ENCODE measurements at places on chromosomes 3 and 15.

DNA sequence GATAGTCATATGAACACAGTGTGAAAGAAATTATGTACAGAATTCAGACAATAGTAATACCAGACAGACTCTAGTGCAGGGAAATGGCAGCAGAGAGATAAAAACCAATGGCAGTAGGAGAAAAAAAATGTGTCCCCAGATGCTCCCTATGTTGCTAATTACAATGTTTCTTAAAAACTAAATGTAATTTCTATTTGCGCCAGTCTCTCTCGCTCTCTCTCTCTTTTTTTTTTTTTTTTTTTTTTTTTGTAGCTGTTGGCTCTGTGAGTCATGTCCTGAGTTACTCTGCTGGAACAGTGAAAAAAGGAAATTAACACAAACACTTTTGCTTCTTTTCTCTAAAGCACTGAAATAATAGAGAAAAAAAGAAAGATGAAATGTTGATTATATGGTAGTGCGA lies 871.9 kb downstream of the GBE1 start:
- DNase-seq: no peak

GRCh38 chr3:190642016-190642415 lies 128.1 kb downstream of the IL1RAP start:
- no peak for DNase-seq

DNA sequence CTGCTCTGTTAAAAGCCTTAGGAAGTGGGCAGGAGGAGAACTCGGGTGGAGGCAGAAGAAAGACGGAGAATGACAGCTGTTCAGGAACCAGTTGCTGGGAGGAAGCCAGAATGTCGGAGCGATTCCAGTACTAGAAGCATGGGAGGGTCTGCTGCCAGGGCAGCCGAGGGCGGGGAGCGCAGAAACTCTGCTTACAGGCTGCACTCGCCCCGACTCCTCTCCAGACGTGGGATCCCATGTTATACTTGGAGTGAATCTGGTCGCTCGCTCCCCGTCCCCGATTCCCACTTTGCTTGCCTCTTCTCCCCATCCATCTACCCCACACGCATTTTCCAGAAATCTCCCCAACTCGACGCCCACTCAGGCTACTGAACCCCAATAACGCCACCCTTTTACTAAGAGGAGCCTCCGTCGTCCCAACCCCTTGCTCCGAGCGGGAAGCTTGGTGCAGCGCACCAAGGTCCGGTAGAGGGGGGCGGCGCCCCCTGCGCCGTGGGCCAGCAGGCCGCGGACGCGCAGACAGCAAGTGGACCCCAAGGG lies 665 bp downstream of the GATM start:
- DNase-seq: no peak

DNA sequence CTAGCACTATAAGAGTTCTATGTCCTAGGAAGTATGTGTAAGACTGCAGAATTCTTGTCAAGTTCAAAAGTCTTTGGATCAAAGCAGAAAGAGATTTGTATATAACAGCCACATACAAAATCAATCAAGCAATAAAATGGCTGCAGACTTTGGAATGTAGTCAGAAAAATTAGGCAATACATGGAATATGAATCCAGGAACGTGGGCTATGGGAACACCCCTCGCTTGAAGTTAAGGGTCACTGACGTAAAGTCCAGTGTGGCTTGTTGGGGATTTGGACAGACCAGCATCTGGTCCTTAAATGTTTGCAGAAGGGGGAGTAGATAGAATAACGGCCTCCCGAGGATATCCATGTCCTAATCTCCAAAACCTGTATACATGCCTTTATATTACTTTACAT lies 178.6 kb downstream of the ADAMTS9 start:
- DNase-seq: no peak

- DNase-seq: no peak
Measured at GRCh38 chr3:196694202-196694638, 17.8 kb downstream of the CEP19 start.

- DNase-seq: no peak
Measured at GRCh38 chr3:15434756-15435155, 7.4 kb downstream of the EAF1 start.

DNA sequence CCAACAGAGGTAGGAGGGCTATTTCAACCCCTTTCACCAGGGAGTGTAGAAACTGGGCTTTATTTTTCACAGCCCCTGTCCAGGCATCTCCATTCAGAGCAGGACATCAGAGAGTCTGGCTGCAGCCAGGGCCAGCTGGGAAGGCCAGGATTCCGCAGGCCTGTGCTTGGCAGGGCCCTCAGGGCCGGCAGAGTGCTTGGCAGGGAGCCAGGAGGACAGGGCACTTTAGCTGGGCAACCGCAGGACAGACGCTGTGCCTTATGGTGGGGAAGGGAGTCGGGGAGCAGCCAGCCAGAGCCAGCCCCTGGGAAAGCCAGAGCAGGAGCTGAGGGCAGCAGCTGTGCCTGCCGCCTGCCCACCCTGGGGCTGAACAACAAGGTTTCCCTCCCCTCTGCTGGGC lies 34.5 kb upstream of the IQCF6 start:
- DNase-seq: no peak

DNA sequence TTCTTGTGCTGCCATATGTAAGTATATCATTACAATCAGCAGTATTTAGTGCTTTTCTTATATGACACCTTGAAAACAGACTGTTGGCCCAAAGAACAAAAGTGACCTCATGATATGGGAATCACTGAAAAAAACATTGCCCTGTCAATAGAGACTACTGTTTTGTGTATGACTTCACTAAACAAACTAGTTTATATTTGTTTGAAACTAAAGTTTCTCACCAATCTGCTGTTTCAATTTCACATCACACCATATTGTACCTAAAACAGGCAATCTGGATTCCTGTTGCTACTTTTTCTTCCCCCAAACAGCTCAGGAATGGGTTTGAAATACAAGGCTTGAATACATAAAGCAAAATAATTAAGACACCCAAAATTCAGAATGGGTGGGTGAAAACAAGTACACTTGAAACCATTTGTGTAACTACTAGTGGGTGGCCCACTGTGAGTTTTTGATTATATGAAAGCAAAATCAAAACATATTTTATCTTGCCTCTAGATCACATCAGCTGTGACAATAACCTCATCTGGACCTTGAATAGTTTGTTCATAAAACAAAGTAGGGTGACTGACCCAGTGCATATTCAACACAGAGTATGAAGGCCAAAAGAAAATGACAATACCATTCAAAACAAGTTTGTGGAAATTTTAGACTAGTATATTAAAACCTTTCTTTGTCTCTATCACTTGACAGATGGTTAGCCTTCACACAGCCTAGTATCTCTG lies 5.9 kb downstream of the ZBTB20 start:
- DNase-seq: no peak

DNA sequence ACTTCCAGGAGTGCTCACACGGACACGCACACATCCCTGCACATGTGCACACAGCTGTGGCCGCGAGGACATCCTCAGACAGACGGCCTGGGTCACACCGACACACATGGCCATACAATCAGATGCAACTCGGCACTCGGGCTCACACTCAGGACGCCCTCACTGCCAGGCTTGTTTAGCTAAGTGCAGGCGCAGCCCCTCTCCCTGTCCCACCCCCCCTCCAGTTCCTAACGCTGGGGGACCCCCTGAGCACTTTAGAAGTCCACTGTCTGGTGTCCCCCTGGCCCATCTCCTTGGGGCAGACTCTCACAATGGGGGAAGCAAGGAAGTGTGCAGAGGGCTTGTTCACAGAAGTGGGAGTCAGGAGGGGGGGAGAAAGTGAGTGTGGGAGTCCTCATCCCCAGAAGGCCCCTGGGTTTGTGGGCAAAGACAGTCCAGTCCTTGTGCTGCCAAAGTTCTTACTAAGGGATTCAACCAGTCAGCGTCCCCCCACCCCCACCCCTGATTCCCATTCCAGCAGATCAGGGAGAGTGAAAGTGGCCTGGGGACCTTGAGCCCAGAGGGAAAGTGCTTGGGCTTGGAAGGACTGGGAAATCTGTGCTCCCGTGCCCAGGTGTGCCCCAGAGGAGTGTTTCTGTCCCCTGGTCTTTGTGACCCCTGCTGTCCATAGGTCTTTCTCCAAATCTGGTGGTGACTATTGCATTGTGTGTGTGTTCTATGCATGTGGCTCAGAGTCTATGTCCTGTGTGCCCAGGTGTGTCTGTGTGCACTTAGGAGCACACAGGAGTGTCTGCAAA lies 767 bp upstream of the GATA2 start:
- no peak for DNase-seq

DNA sequence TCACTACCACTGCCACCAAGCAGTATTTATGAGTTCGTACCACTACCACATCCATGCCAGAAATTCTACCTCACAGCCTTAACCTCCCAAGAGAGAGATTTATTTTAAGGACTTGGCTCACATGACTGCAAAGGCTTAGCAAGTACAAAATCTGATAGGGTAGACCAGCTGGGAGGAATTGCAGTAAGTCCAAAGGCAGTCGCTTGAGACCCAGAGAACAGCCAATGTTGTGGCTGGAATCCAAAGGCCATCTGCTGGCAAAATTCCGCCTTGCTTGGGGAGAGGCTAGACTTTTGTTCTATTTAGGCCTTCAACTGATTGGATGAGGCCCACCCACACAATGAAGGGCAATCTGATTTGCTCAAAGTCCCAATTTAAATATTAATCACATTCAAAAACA lies 101.4 kb upstream of the STT3B start:
- no peak for DNase-seq

DNA sequence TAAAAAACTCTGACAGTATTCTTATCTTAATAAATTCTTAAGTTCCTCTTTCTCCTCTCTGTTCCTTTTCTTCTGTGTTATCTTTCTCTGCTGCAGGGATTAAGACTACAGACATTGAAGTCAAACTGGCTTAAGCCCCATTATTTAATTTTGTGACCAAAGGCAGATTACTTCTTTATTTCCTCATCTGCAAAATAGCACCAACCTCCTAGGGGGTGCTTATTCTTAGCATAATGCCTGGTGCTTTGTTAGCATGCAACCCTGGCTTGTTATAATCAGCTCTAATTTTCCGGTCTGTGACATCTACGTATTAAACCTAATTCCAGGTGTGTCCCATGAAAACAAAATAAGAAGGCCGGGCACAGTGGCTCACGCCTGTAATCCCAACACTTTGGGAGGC lies 23.8 kb downstream of the SEMA6D start:
- no peak for DNase-seq

GRCh38 chr3:23583980-23584740 lies 221.6 kb upstream of the UBE2E1 start:
- DNase-seq: no peak

DNA sequence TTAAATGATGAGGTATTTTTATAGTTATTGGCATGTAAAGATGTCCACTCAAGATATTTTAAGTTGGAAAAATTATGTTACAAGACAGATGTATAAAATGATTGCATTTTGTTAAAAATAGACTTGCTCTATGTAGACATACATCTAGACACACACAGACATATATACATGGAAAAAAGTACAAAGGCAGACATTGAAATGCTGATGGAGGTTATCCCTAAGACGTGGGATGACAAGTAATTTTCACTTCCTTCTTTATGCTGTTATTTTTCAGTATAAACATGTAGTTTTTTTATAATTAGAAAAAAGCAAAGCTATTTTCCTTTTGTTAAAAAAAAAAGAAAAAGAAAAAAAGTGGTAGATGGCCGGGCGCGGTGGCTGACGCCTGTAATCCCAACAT lies 7.2 kb downstream of the HOMER2 start:
- no peak for DNase-seq

DNA sequence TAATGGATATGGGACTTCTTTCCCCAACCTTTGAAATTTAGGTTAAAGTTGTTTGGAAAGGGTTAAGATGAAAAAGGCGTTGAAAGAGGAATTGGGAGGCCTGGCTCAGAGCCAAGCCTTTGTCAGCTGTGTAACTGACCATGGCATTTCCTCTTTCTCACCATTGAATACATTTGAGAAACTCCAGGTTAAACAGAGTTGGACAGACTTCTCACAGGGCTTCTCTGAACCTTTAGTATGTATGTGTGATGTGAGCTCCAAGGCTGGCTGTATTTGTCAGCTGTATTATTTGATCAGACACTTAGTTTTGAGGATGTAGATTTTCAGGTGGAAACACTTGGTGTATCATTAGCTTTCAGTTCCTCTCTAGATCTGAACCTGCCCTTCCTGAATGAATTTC lies 136.4 kb upstream of the GOLGA6L4 start:
- no peak for DNase-seq

GRCh38 chr3:31926543-31926942 lies 54.5 kb downstream of the OSBPL10 start:
- DNase-seq: no peak

DNA sequence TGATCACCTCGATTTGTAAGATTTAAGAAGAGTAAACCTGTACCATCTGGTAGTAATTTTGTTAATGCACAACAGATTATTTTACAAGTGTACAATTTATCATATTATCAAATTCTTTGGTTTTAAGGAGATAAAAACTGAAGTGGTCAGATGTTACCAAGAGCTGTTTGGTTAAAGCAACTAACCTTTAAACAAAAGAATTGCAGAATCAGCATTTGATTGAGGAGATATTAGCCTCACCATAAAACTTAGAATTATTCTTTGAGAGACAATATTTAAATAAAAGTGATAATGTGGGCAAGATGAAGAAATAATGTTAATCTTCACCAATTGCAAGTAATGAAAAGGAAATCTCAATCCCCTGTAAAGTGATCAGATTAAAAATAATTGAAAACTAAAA lies 1034.9 kb downstream of the ROBO1 start:
- DNase-seq: no peak

GRCh38 chr3:39808467-39809180 lies 785 bp upstream of the MYRIP start:
- DNase-seq: no peak

GRCh38 chr3:187841560-187841959 lies 96.3 kb upstream of the BCL6 start:
- DNase-seq: no peak

DNA sequence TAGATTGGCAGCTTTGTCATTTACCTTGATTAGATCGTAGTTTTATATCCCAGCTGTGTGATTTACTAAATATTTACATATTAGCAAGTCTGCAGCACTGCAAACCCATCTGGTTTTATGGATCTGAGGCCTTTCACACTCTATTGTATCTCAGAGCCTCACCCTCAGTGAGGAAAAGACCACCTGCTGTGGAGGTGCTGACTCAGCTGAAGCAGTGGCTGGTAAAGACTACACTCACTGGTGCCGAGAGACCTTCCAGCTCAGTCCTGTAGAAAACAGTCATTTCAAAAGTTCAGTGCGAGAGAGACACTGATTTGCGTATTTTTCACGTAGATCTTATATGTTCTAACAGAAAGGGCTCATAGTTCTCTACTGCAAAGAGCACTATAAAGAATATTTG lies 307.8 kb upstream of the TPM1 start:
- no peak for DNase-seq

GRCh38 chr3:54073386-54073785 lies 49.0 kb upstream of the CACNA2D3 start:
- DNase-seq: no peak

GRCh38 chr15:65518633-65519285 lies 1.3 kb upstream of the DPP8 start:
- DNase-seq: no peak

DNA sequence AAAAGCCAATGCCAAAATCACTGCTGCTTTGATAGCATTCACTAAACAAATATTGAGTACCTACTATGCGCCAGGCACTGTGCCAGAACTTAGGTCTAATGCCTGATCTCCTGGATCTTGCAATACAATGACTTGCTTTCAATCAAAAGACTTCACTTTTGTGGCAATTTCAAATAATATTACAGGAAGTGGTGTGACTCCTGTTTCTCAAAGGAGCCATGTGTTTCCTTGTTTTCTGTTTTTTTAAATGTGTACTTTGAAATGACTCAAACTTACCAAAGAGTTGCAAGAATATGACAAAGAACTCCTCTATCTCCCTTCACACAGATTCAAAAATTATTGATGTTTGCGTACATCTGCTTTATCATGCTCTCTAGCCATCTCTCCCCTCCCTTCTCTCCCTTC lies 18.3 kb downstream of the OSBPL10 start:
- DNase-seq: no peak
